Activated CD4-positive, alpha-beta memory T cell treated with anti-CD3 and anti-CD28 coated beads for 36 hours (primary cell): ENCODE measurements at places on chromosomes 11 and 22.

DNA sequence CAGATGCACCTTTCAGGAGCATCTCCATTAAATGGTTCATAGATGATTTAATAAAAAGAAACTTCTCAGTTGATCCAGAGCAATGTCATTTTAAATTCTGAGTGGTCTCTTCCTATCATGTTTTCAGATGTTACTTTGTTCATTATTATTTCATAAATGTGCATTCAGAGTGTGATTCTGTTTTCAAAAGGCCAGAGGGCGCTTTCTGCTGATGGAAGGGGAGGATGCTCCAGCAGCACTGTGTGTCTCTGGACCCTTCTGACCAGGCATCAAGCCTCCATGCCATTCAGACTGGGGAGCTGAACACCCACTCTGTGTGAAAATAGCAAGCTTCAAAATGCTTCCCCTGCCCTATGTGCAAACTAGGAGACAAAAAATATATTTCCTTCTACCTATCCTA lies 23.9 kb upstream of the CRTAM start:
- no peak for DNase-seq

DNA sequence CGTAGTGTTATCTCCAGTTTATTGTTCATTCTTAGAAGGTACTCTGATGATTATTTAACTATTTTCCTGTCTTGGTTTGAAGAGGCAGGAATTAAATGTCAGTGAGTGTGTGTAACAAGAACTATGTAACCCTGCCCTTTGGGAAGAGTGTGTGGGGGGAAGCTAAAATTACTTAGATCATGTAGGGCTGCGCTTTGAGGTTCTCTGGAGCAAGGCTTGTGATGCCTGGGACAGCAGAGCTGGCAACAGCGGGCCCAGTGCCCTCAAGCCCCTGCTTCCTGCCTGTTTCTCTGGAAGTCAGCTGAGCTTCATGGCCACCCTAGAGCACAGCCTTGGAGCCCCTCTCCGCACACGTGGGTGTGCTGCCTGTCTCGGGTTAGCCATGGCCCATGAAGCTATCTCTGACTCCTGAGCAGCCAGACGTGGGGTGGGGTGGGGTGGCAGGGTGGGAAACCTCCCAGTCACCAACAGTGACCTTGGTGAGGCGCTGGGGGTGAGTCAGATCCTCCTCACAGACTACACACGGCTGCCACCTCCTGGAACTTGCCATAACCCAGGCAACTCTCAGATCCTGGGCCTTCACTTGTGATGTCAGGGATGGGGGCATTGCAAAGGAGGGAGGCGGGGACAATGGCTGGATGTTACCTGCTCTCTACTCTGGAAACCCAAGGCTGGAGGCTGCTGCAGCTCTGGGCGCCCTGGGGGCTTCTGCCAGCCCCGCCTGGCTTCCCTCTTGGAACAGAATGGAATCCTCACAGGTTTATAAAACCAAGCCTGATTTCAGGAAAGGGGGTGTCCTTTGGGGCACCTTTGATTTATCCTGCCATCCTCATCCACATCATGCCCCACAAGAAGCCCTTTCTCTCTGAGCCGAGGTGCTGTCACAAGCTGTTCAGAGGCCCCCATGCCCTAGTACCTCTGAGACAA lies 88.6 kb downstream of the SNX19 start:
- DNase-seq = peak; percentile 47

DNA sequence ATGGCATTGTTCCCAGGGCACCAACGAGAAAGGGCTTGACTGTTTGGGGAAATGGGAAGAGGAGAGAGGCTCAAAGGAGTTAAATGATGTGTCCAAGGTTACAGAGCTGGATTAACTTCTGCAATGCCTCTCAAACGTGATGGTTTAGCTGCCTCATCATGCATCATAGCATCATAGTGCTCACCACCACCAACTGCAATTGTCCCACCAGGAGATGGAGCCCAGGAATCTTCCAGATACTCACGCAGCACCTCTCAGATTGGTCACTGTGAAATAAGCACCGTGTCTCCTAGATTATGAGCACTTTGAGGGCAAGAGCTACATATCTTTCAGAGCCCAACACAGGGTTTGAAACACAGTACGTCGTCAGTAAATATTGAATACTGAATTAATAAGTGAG lies 69.2 kb downstream of the PRSS23 start:
- DNase-seq = no peak

DNA sequence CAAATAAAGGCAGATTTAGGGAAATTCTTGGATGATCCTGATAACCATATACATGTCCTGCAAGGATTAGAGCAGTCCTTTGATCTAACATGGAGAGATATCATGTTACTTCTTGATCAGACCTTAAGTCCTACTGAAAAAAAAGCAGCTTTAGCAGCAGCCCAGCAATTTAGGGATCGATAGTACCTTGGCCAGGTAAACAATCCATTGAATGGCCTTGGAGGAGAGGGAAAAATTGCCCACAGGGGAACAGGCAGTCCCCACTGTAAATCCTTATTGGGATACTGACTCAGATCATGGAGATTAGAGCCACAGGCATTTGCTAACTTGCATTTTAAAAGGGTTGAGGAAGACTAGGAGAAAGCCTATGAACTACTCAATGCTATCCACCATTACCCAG lies 47.8 kb downstream of the PRSS23 start:
- DNase-seq = no peak

DNA sequence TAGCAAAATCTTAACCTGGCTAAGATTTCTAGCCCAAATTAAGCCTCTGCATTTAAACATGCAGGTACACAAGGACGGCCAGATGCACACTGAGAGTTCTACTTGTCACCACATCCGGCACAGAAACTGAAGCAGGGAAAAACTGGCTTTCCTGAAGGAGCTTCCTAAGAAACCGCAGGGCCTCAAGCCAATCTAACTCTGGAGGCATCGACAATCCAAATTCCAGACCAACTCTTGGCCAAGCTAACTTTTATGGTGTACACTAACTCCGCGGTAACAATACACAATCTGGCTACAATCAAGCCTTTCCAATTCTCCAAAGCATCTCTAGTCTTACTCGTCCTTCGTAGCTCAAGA lies 1.2 kb downstream of the MSANTD2 start:
- no peak for DNase-seq
